ENCODE measurements at places on chromosomes 6 and 20.

- DNase-seq = no peak
Observed at GRCh38 chr6:125507987-125508655, 206.4 kb upstream of the HDDC2 start.

GRCh38 chr20:39541136-39541803, 579.1 kb downstream of the DHX35 start:
- no peak for DNase-seq

DNA sequence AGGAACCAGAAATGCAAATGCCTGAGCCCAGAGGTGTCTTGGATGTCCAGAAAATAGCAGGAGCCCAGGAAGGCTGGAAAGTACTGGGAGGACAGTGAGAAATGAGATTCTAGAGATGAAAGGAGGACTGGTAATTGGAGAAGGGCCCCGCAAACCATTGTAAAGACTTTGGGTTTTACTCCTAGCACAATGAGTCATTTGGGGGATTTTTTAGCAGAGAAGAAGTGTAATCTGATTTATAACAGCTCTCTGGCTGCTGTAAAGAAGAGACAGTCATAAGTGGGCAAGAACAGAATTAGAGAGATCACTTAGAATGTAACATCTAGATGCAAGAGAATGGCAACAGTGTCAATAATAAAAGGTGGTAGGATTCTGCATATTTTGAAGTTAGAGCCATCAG, 40.2 kb downstream of the SLC35F1 start:
- DNase-seq = no peak

DNA sequence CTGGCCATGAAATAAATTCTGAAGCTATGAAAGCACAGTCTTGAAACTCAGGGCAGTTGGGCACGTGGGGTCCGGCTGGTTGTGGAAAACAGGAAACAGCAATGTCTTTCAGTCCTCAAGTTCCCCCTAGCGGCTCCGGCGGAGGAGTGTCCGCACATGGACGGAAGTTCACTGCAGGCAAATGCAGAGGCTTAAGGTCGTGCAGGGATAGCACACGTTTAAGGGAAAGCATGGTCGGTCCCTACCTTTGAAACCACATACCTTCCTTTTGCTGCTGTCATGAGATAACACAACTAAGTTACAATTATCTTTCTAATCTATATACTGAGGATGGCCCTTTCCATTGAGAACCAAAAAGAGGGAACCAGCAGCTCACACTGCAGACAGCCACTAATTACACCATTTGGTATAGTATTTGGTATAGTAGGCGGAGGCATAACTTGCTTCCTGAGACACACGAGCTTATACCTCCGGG, 52.6 kb upstream of the NFATC2 start:
- DNase-seq = peak; percentile 54

GRCh38 chr20:62571669-62572344, 70.5 kb upstream of the SLCO4A1 start:
- DNase-seq = no peak

- DNase-seq = no peak
Observed at GRCh38 chr20:25457886-25458680, 50.6 kb downstream of the GINS1 start.

- DNase-seq = no peak
Observed at GRCh38 chr6:154230910-154231595, 125.5 kb downstream of the IPCEF1 start.

GRCh38 chr6:38209371-38210260, 390.1 kb downstream of the ZFAND3 start:
- DNase-seq = no peak

GRCh38 chr6:134706806-134707205, 243.1 kb downstream of the ALDH8A1 start:
- DNase-seq = no peak

- DNase-seq = no peak
Observed at GRCh38 chr6:28134015-28134414, 7.7 kb upstream of the ZKSCAN8 start.

- no peak for DNase-seq
Observed at GRCh38 chr6:57434944-57435343, 117.5 kb downstream of the PRIM2 start.

GRCh38 chr6:56761651-56762050, 119.0 kb upstream of the DST start:
- no peak for DNase-seq

All from T follicular helper cell (primary cell).